ENCODE measurements at places on chromosomes 7 and 10. TPM values are rescaled to one million over a fixed set of nuclear protein-coding genes. Genes with fewer than 3 reads are reported as not detected.

DNA sequence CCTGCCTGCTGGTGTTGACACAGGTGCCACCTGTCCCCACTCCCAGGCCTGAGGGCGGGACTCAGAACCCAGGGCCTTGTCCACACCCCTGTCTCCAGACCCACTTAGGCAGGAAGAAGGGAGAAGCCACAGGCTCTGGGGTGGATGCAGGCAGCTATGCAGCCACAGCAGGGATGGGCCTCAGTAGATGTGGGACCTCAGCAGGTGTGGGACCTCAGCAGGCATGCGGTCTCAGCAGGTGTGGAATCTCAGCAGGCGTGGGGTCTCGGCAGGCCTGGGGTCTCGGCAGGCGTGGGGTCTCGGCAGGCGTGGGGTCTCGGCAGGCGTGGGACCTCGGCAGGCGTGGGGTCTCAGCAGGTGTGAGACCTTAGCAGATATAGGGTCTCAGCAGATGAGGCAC, 118.0 kb upstream of the PITRM1 start:
- no peak overlapping the region for H3K27ac ChIP-seq
- no peak overlapping the region for H3K4me3 ChIP-seq
- DNase-seq = no peak
- no peaks in the 10 kb centered on the region for H3K27me3 ChIP-seq

DNA sequence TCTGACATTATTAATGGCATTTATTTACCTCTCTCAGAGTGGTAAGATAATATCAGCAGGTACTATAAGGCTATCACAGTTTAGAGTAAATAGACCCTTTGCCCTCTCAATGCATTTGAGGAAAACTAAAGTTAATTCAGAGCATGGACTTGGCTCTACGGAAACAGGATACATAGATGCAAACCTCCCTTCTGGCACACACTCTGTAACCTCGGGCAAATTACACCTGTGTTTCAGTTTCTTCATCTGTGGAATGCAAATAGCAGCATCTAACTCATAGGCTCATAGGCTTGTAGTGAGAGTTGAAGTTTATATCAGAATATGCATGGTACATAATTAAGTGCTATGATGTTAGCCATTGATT, 5.6 kb downstream of the RAPGEF5 start:
- H3K4me3 ChIP-seq = no peak overlapping the region
- H3K4me1 ChIP-seq = no peaks in the 10 kb centered on the region
- no peak overlapping the region for H3K27ac ChIP-seq
- H3K27me3 ChIP-seq = no peaks in the 10 kb centered on the region
- DNase-seq = no peak

DNA sequence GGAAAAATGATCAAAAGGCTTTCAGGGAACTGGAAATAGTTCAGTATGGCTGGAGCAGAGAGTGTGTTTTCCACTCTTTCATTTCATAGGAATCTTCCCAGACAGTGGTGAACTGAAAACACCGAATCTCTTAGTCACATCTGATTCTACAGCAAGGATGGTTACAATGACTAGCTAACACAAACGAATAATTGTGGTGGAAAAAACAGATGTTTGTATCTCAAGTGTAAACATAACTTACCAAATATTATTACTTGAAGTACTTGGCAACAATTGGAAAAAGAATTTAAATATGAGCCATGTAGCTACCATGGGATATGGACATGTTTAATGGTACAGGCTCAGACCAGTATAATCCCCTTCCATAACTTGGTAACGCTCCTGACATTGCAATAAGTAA, 21.1 kb upstream of the BPGM start:
- no peaks in the 10 kb centered on the region for H3K4me1 ChIP-seq
- H3K27me3 ChIP-seq = peaks cover 5% of the 10 kb centered on the region
- DNase-seq = no peak

DNA sequence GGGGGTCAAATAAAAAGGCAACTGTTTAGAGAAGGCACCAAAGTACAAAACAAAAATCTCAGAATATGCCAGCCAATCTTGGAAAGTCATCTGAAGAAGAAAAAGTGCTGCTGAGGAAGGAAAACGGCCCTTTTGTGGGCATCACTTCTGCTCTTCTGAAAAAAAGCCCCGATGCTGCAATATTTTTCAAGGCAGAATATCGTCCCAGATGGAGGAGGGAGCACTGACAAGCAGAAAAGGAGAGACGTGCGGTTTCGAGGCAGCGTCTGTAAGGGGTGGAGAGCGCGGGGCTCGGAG, 959 bp upstream of the ATRNL1 start:
- H3K27ac ChIP-seq = no peak overlapping the region
- no peaks in the 10 kb centered on the region for H3K4me1 ChIP-seq
- no peak overlapping the region for H3K4me3 ChIP-seq

- H3K4me1 ChIP-seq = no peaks in the 10 kb centered on the region
- H3K4me3 ChIP-seq = no peak overlapping the region
Measured at GRCh38 chr7:83782628-83783027, 133.7 kb upstream of the SEMA3E start.

GRCh38 chr10:95513941-95514392, 47.2 kb downstream of the SORBS1 start:
- H3K27me3 ChIP-seq = no peaks in the 10 kb centered on the region
- H3K36me3 ChIP-seq = no peaks in the 10 kb centered on the region
- H3K4me1 ChIP-seq = no peaks in the 10 kb centered on the region
- DNase-seq = no peak

ANKRD61 gene
- not detected for total RNA-seq

FAM185A gene
- total RNA-seq = 12.8 TPM

SLC18A2 gene
- 1.1 TPM for total RNA-seq

Measured in naive thymus-derived CD4-positive, alpha-beta T cell (primary cell).